ENCODE measurements at places on chromosomes 5 and 9. TPM values are rescaled to one million over a fixed set of nuclear protein-coding genes. Genes with fewer than 3 reads are reported as not detected.

ABCA1 gene
- total RNA-seq: 57.0 TPM

BHMT2 gene
- total RNA-seq: 8.0 TPM

GRCh38 chr9:82020331-82020730, 31.8 kb downstream of the SPATA31D1 start:
- H3K27ac ChIP-seq: no peak overlapping the region
- no peak for DNase-seq
- H3K27me3 ChIP-seq: no peaks in the 10 kb centered on the region
- no peaks in the 10 kb centered on the region for H3K36me3 ChIP-seq

TIFAB gene
- total RNA-seq: not detected

DNA sequence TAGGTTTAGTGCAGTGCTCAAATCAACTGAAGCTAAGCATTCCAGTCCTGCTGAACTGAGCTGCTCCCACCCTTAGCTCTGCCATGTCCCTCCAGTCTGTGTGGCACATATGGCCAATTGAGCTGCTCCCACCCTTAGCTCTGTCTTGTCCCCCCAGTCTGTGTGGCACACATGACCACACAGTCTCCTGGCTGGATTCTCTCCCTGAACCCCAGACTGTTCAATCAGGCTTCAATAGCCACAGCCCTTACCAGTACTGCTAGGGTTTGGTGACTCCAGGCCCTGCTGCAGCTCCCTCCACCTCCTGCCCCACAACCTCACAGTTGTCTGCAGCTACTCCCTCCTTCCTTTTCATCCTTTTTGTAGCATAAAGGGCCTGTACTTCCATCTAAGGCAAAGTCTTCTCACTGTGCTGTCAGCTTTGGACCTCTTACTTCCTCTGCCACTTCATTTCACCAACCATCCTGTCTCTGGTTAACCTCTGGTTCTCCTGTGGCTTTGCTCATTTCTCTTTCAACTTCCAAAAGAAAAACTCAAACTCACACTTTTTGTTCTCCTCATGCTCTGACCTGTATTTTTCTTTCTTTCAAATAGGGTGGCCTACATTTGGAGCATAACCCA, 50.8 kb downstream of the ADAMTS12 start:
- no peak overlapping the region for H3K4me3 ChIP-seq
- no peak overlapping the region for H3K27ac ChIP-seq
- no peaks in the 10 kb centered on the region for H3K4me1 ChIP-seq
- H3K27me3 ChIP-seq: no peaks in the 10 kb centered on the region
- no peaks in the 10 kb centered on the region for H3K36me3 ChIP-seq

TRIM36 gene
- 1.8 TPM for total RNA-seq

INSL6 gene
- not detected for total RNA-seq

ARPC5L gene
- 22.0 TPM for total RNA-seq

- no peak overlapping the region for H3K27ac ChIP-seq
- H3K4me3 ChIP-seq: no peak overlapping the region
- H3K36me3 ChIP-seq: no peaks in the 10 kb centered on the region
- peak; percentile 13 for DNase-seq
- H3K4me1 ChIP-seq: no peaks in the 10 kb centered on the region
Measured at GRCh38 chr5:133222979-133223378, 171.2 kb downstream of the HSPA4 start.

DNA sequence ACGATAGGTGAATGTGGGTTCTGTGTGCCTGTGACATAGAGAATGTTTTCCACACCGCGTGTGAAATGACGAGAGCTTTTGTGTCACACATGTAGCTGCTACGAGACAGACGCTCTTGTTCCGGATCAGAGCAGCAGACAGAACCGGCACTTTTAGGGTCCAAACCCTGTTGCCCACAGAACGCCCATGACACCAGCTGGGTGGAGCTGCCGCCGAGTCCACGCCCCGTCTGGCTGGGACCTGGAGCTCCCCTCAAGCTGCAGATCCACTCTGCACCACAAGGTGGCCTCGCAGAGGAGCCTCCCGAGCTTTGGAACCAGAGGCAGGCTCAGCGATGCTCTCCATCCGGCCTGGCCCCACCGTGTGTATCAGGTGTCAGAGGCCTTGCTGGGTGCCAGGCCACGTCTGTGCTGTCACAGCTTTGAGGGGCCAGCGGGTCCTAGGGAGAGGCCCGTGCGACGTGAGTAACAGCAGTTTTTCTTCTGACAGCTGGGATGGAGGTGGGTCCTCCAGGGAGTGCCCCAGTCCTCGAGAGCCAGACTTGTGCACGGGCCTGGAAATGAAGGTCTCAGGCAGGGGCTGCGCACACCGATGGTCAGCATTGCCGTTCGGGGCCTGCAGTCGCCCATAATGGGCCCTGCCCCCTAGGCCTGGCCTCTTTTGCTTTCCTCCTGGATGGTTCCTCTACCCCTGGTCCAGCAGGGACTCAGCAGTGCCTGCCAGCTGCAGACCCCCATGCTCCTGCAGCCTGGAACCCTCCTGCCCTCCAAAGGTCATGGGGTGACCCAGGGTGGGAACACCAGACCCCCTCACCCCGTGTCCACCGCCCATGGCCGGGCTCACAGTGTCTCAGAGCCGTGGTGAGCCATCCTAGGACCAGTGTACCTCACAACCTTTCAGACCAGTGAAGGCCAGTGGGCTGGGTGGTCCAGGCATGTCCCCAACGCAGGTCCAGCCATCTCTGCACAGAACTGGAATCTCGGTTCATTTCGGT, 2.5 kb upstream of the LRRC14B start:
- H3K27me3 ChIP-seq: no peaks in the 10 kb centered on the region
- H3K4me3 ChIP-seq: no peak overlapping the region
- no peaks in the 10 kb centered on the region for H3K4me1 ChIP-seq
- no peak overlapping the region for H3K27ac ChIP-seq
- H3K36me3 ChIP-seq: no peaks in the 10 kb centered on the region

GRCh38 chr9:84207491-84207951, 133.0 kb downstream of the SLC28A3 start:
- no peak overlapping the region for H3K4me3 ChIP-seq
- peak overlapping the region; percentile 19 for H3K27ac ChIP-seq

DNA sequence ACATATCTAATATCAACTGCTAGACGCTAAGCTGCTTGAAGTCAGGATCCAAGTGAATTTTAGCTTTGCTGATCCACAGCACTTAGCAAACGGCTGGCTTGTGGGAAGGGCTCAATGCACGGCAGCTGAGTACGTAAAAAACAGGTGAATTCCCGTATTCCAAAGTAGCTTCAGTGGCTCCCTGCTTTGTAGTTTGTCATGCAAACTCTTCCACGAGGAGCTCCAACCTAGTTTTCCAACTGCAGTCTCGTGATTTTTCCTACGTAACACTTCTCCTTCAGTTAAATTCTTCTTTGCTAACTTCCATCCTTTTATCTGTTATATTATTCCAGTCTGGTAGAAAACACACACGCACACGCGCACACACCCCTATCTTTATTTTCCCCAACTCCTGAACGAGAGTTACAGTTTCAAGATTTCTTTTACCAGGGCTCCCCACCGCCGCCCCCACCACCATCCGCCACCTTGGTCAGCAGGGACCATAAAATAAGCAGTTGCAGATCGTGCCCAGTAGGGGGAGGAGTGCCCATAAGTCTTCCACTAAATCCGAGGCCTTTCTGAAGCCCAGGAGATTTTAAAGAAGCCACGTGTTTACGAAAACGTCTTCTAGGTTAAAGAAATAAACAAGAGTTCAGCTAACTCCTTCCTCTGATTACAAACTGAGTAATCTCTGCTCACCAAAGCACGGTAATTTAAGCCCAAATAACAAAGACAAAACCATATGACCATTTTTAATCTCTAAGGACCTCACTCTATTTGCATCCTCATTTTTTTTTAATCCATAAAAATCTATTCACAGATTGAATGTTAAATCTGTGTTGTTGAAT, 34.8 kb upstream of the TRIO start:
- H3K36me3 ChIP-seq: no peaks in the 10 kb centered on the region
- no peaks in the 10 kb centered on the region for H3K4me1 ChIP-seq
- H3K4me3 ChIP-seq: no peak overlapping the region
- H3K27me3 ChIP-seq: no peaks in the 10 kb centered on the region

GRCh38 chr9:107530679-107531078, 41.1 kb upstream of the KLF4 start:
- H3K36me3 ChIP-seq: no peaks in the 10 kb centered on the region
- H3K27ac ChIP-seq: no peak overlapping the region
- no peaks in the 10 kb centered on the region for H3K27me3 ChIP-seq
- no peaks in the 10 kb centered on the region for H3K4me1 ChIP-seq
